ENCODE measurements at places on chromosomes 6 and 20. TPM values are rescaled to one million over a fixed set of nuclear protein-coding genes. Genes with fewer than 3 reads are reported as not detected.

The ANKRD66 gene
- total RNA-seq, result not detected

The POU3F2 gene
- total RNA-seq, result 114 TPM

The ZNF391 gene
- total RNA-seq, result 10.2 TPM

The PHACTR3 gene
- total RNA-seq, result 22.4 TPM

The LPA gene
- 0.43 TPM for total RNA-seq
